Hematopoietic multipotent progenitor cell treated with erythropoietin and hydrocortisone succinate and interleukin-3 and kit ligand, for 4 days (in vitro differentiated cells): ENCODE measurements at places on chromosomes 7 and 10.

- DNase-seq: no peak
Measured at GRCh38 chr10:17062009-17062408, 67.6 kb downstream of the CUBN start.

DNA sequence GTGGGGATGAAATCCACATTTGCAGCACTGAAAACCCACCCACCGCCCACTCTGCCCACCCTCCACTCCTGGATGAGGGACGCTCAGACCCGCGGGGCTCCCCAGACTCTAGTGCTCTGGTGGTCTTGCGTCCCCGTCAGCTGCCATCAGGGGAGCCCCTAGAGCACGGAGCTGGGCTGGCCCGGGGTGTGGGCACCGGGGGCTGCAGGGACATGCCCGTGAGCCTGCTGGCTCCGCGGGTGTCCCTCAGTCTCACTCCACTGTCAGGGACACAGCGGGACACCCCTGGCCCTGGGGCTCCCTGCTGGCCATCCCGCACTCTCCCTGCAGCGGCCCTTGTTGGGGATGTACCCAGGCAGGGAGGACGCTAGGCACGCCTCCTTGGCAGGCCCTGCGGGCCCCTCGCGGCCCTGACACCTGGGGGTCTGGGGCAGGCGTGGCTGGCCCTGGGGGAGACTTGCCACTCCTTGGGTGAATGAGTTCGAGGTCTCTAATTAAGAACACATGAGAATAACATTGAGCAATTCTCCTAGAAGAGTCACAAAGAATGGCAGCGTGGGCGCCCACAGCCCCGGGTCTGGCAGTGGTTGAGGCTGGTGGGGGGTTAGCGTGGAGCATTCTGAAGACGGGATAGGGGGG lies 64.2 kb downstream of the CFAP46 start:
- no peak for DNase-seq

DNA sequence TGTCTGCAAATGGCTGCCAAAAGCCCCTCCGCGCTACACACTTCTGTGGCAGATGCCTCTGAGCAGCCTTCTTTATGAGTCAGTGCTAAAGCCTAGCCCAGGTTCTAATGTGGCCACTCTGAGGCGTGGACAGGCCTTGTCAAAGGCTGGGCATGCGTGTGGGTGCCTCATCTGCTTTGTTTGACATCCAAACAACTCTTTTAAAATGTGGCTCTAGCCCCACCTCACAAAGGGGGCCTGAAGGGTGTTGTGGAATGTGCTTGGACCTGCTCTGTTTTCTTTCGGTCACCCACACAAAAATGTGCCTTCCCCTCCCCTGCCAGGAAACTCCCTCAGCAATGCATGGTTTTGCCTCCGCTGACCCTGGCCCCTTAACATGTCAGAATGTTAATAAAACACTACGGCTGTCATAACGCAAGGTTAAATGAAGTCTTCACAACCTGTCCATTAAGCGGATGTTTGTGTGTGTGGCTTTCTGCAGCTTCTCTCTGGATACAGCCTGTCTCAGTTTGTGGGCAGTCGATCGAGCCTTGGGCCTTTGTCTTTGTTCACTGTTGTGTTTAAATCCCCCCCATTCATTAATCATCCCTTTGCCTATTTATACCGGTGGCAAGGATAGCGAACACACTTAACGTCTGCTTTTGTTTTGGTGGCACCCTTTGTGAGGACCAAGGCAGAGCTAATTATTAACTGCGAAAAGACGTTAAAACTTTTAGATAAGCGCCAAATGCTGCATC lies 718.9 kb downstream of the LRMDA start:
- DNase-seq: no peak

DNA sequence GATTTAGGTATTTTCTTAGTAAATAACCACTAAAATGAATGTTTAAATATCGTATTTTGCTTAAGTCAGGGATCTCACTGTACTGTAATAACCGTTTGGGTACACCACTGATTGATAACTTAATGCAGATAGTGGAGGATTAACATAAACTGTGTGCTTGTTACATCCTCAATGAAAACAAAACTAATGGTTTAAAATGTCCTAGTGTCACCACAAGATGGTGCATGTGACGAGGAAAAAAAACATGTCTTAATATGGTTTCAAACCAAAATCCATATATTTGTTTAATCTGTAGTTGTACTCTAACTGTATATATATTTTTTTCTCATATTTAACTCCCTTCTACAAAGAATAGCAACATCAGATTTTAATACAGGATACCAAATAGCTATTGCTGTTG lies 19.2 kb downstream of the ARMC10 start:
- DNase-seq: peak; percentile 55

DNA sequence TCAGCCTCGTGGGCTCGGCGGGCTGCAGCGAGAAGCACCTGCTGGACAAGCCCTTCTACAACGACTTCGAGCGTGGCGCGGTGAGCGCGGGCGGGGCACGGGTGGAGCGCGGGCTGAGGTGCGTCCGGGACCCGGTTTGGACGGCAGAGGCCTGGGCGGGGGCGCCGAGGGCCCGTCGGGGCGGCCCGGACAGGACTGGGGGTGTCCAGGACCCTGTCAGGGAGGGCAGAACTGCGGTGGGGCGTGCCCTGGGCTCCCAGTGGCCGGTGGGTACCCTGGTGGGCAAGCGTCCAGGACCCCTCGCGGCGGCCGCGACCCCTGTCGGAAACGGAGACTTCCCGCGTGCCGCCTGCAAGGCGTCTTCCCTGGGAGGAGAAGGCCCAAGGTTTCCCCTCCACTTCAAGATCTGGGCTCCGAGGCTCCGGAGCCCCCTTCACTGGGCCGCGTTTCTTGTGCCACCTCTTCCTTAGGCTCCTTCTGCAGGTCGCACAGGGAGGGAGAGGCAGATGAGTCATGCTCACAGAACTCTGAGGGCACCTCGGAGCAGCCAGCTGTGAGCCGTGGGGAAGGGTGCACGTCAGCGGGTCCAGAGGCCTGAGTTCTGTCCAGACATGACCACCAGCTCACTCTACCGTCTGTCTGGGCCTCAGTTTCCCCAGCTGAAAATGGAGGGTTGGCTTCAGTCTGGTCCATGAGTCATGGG lies 485 bp downstream of the ALOX5 start:
- DNase-seq: no peak

- DNase-seq: no peak
Measured at GRCh38 chr7:962401-963081, 8.1 kb upstream of the ADAP1 start.
